ENCODE measurements at places on chromosomes 3 and 15. TPM values are rescaled to one million over a fixed set of nuclear protein-coding genes. Genes with fewer than 3 reads are reported as not detected.

- H3K27me3 ChIP-seq, result no peaks in the 10 kb centered on the region
- H3K4me1 ChIP-seq, result peaks cover 96% of the 10 kb centered on the region
- H3K27ac ChIP-seq, result peak overlapping the region; percentile 77
These were observed 52.4 kb downstream of the PSMD6 start for GRCh38 chr3:63970631-63971475.

- no peaks in the 10 kb centered on the region for H3K27me3 ChIP-seq
- DNase-seq, result no peak
- no peaks in the 10 kb centered on the region for H3K4me1 ChIP-seq
- no peak overlapping the region for H3K27ac ChIP-seq
These were observed 325.0 kb downstream of the CGGBP1 start for GRCh38 chr3:87733671-87734367.

- H3K36me3 ChIP-seq, result no peaks in the 10 kb centered on the region
- H3K27me3 ChIP-seq, result no peaks in the 10 kb centered on the region
- H3K4me1 ChIP-seq, result no peaks in the 10 kb centered on the region
- H3K27ac ChIP-seq, result no peak overlapping the region
- H3K4me3 ChIP-seq, result no peak overlapping the region
- no peak for DNase-seq
These were observed 114.4 kb downstream of the NTRK3 start for GRCh38 chr15:88142121-88142520.

GRCh38 chr15:23514484-23514883 is 51.0 kb upstream of the MKRN3 start:
- no peak overlapping the region for H3K4me3 ChIP-seq
- no peaks in the 10 kb centered on the region for H3K27me3 ChIP-seq
- no peak overlapping the region for H3K27ac ChIP-seq

DNA sequence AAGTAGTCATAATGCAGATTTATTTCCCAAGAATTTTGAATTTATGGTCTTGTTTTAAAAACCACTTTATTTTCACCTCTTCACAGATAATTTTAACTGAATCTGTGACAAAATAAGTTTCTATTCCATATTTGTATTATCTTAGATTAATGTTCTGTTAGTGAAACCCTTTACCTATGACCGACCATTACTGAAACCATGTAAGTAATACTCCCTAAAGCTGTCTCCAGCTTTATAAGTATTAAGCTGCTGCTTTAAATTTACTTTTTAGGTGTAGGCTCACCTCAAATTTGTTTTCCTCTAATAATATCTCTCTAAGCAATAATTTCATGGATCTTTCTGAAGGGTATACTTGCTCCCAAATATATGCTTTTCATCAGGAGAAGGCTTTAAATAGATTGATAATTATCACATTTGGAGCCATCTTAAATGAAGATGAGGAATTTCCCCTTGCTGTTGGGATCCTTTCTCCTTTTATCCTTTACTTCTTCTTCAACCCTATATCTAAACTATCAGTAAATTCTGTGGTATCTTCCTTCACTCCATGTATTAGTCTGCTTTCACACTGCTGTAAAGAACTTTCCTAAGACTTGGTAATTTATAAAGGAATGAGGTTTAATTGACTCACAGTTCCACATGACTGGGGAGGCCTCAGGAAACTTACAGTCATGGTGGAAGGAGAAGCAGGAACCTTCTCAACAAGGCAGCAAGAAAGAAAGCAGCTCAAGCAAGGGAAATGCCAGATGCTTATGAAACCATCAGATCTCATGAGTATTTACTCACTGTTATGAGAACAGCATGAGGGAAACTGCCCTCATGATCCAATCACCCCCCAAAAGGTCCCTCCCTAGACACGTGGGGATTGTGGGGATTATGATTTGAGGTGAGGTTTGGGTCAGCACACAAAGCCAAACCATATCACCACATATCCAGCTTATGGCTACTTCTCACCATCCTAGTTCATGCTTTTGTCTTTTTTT is 92.3 kb upstream of the P2RY1 start:
- H3K36me3 ChIP-seq, result no peaks in the 10 kb centered on the region
- H3K27ac ChIP-seq, result no peak overlapping the region
- H3K4me3 ChIP-seq, result no peak overlapping the region

- no peaks in the 10 kb centered on the region for H3K4me1 ChIP-seq
- no peak overlapping the region for H3K4me3 ChIP-seq
- DNase-seq, result no peak
- H3K27ac ChIP-seq, result no peak overlapping the region
These were observed 21.8 kb downstream of the CCDC32 start for GRCh38 chr15:40543082-40543481.

DNA sequence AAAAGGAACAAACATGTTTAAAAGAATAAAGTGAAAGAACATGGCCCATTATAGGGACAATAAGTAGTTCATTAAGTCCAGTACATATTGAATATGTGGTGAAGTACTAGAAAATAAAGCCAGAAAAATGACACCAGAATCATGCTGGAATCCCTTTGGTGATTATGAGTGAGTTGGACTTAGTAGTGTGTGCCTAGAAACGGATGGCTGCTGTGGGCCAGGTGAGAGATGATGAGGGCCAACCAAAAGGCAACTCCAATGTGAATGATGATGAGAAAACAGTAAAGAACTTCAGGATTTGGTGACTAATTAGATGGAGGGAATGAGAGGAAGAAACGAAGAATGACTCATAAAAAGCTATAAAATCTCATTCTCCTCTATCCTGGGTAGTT is 3.3 kb downstream of the CRYGS start:
- no peak for DNase-seq
- H3K27me3 ChIP-seq, result no peaks in the 10 kb centered on the region
- H3K4me3 ChIP-seq, result no peak overlapping the region
- H3K27ac ChIP-seq, result no peak overlapping the region
- no peaks in the 10 kb centered on the region for H3K36me3 ChIP-seq

DNA sequence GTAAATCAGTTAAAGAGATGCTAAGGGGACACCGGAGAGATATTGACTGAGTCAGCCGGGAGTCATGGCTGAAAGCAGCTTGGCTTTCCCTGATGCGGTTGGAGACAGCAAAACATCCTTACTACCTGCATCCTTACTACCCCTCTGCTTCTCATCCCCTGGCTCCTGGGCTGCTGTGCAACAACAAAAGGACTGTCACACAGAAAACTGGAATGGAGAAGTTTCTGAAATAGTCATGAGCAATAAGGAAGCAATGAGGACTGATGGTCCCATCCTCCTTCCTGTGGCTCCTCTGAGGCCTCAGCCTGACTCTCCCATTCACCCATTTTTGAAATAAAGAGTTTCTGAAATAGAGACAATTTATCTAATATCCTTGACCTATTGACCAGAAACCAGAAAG is 1.1 kb downstream of the HCLS1 start:
- no peaks in the 10 kb centered on the region for H3K27me3 ChIP-seq
- H3K4me1 ChIP-seq, result peaks cover 5% of the 10 kb centered on the region
- peak overlapping the region; percentile 86 for H3K27ac ChIP-seq
- H3K36me3 ChIP-seq, result peaks cover 7% of the 10 kb centered on the region

DNA sequence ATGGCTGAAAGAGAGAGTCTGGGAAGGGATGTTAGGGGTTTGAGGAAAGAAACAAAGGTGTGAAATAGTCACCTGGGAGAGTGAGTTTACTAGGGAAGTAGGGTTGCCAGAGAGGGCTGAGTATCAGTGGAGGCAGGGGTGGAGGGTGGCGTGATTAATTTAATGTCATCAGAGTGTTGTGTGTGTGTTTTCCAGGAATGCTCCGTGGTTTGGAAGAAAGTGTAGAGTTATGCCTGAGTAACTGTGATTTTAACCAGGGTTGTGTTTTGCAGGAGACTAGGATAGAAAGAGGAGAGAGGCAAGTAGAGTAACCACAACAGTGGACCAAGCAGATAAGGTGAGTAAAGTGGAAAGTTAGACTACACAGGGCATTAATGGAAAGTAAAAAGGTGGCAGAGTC is 27.2 kb downstream of the PLD1 start:
- no peaks in the 10 kb centered on the region for H3K36me3 ChIP-seq
- DNase-seq, result no peak
- no peaks in the 10 kb centered on the region for H3K27me3 ChIP-seq
- H3K4me1 ChIP-seq, result no peaks in the 10 kb centered on the region
- H3K4me3 ChIP-seq, result no peak overlapping the region
- H3K27ac ChIP-seq, result no peak overlapping the region

- H3K36me3 ChIP-seq, result no peaks in the 10 kb centered on the region
- no peak overlapping the region for H3K27ac ChIP-seq
- H3K27me3 ChIP-seq, result no peaks in the 10 kb centered on the region
- H3K4me3 ChIP-seq, result no peak overlapping the region
- DNase-seq, result no peak
- no peaks in the 10 kb centered on the region for H3K4me1 ChIP-seq
These were observed 483.2 kb downstream of the TBL1XR1 start for GRCh38 chr3:176714034-176714433.

- no peak for DNase-seq
- no peak overlapping the region for H3K4me3 ChIP-seq
- no peaks in the 10 kb centered on the region for H3K4me1 ChIP-seq
- H3K27me3 ChIP-seq, result no peaks in the 10 kb centered on the region
- no peaks in the 10 kb centered on the region for H3K36me3 ChIP-seq
- no peak overlapping the region for H3K27ac ChIP-seq
These were observed 24.5 kb downstream of the KCNMB2 start for GRCh38 chr3:178560759-178561158.

- no peaks in the 10 kb centered on the region for H3K36me3 ChIP-seq
- H3K4me1 ChIP-seq, result peaks cover 5% of the 10 kb centered on the region
- H3K27ac ChIP-seq, result peak within 1 kb of the TSS; percentile 76
- peaks cover 5% of the 10 kb centered on the region for H3K27me3 ChIP-seq
These were observed at the start of gene PAQR5 for GRCh38 chr15:69298697-69299441. TSS of gene PAQR5 (plus strand) at chr15:69298912. CDS start at chr15:69360081, 61,169 bp downstream.

GRCh38 chr15:45948181-45948621 is 313.4 kb downstream of the SQOR start:
- no peak for DNase-seq
- H3K27ac ChIP-seq, result no peak overlapping the region
- no peaks in the 10 kb centered on the region for H3K36me3 ChIP-seq
- no peaks in the 10 kb centered on the region for H3K4me1 ChIP-seq
- H3K27me3 ChIP-seq, result no peaks in the 10 kb centered on the region

DNA sequence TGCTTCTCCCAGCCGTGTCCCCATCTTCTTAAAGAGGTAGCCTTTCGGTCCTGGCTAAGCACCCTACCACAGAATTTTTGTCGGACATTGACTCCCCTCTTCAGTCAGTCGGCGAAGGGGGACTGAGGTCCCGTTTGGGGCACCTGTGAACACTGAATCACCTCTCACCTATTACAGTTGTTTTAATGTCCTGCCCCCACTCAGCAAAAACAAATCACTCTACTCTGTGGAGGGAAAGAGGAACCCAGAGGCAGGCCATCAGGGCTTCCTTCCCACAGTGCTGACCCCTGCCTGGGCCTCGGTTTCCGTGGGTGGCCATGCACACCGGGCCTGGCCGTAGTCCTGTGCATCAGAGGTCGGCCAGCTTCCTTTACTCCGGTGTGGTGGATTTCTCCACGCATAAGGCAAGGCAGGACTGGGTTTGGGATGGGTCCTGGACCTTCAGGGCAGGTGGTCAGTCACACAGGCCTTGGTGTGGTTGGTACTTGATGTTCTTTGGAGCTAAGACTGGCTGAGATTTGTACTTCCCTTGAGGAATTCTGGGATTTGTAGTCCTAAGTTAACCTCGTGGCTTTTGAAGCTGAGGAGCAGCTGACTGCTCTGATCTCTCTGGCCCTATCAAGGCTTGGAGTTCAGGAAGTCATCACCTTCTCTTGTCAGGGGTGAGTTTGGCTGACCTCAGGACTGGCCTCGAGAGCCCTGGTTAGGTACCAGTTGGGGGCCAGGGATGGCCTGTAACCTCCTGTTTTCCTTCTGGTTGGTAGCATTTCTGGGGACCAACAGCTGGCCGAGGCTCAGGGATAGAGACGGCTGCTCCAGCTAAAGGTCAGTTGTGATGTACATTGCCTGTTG is 627 bp upstream of the FAM131A start:
- H3K36me3 ChIP-seq, result peaks cover 22% of the 10 kb centered on the region
- peak overlapping the region; percentile 87 for H3K4me3 ChIP-seq
- H3K27me3 ChIP-seq, result no peaks in the 10 kb centered on the region
- DNase-seq, result no peak

DNA sequence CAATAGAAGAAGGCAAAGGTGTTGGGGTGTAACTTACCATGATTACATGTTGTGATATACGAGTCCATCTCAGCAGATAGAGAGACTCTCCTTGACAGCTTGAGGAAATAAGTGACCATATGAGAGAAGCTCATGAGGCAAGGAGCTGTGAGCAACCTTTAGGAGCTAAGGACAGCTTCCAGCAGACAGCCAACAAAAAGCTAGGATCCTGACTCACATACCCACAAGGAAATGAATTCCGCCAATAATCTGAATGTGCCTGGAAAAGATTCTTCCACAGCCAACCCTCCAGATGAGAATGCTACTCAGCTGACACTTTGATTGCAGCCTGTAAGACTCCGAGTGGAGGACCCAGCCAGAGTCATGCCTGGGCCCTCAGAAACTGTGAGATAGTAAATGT is 339.6 kb upstream of the TPRG1 start:
- no peaks in the 10 kb centered on the region for H3K27me3 ChIP-seq
- H3K4me1 ChIP-seq, result peaks cover 8% of the 10 kb centered on the region
- H3K4me3 ChIP-seq, result no peak overlapping the region
- no peak overlapping the region for H3K27ac ChIP-seq
- no peak for DNase-seq
- H3K36me3 ChIP-seq, result no peaks in the 10 kb centered on the region

DNA sequence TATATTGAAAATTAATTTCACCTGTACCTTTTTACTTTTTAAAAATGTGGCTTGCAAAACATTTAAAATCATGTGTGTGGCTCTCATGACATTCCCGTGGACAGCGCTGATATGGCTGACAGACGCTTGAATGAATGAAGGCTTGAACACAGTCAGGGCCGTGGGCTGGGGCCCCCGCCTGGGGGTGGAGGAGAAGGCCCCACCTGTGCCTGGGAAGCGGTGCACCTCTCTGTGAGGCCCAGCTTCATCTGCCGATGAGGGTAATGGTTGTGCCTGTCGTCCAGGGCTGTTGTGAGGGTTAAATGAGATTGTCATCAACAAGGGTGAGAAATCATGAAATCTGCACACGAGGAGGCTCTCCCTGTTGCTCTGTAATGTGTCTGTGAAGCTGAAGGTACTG is 85.9 kb upstream of the PRR23E start:
- H3K27ac ChIP-seq, result no peak overlapping the region
- no peak for DNase-seq
- H3K36me3 ChIP-seq, result no peaks in the 10 kb centered on the region
- H3K27me3 ChIP-seq, result no peaks in the 10 kb centered on the region
- no peaks in the 10 kb centered on the region for H3K4me1 ChIP-seq

GRCh38 chr15:66800584-66801235 is 98.7 kb downstream of the SMAD6 start:
- H3K36me3 ChIP-seq, result no peaks in the 10 kb centered on the region
- peak; percentile 5 for DNase-seq

The ESYT3 gene
- total RNA-seq, result 93.3 TPM

The GOLGA8T gene
- total RNA-seq, result 2.0 TPM

The IL17RC gene
- total RNA-seq, result 42.0 TPM

The LTF gene
- total RNA-seq, result 9.6 TPM

The APBA2 gene
- total RNA-seq, result 7.9 TPM

The RPL4 gene
- total RNA-seq, result 2,201 TPM

The CCR8 gene
- not detected for total RNA-seq

The DGKG gene
- 7.4 TPM for total RNA-seq

The GABRB3 gene
- 3.2 TPM for total RNA-seq

The CHRM5 gene
- not detected for total RNA-seq

The CHP1 gene
- total RNA-seq, result 151 TPM

The PLA2G4E gene
- total RNA-seq, result not detected

The EPHB3 gene
- total RNA-seq, result 10.0 TPM

The ILDR1 gene
- 7.8 TPM for total RNA-seq

The SERPINI2 gene
- 1.5 TPM for total RNA-seq
